ENCODE measurements at places on chromosomes 5 and 9.

- no peak for DNase-seq
Observed at GRCh38 chr9:3931058-3931457, 368.8 kb downstream of the GLIS3 start.

DNA sequence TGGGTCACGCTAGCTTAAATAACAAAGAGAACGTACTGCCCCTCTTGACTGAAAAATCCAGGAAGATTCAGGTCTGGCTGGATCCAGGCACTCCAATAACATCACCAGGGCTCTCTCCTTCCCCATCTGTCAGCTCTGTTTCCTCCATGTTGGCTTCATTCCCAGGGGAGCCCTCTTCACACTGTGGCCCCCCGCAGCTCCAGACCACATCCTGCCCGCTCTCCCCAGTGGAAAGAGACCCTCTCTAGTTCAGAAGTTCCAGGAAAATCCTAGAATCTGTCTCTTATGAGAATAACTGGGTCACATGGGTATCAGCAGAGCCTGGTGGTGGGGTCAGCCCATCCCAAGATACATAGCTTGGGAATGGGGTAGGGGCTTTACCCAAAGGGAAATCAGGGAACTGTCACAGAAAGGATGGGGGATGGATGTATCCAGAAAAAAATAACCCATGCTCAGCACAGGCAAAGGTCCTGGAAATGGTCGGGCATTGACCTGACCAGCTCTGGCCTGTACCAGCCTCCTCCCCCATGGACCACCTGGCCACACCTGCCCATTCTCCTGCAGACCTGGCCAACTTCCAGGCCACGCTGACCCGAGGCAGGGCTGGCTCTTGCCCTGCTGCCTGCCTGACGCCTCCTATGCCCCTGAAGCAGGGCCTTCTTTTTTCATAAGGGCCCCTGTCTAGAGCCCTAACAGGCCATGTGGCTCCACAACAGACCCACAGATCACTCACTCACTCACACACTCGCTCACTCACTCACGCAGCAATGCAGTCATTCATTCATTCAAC lies 65.9 kb downstream of the COL23A1 start:
- no peak for DNase-seq

DNA sequence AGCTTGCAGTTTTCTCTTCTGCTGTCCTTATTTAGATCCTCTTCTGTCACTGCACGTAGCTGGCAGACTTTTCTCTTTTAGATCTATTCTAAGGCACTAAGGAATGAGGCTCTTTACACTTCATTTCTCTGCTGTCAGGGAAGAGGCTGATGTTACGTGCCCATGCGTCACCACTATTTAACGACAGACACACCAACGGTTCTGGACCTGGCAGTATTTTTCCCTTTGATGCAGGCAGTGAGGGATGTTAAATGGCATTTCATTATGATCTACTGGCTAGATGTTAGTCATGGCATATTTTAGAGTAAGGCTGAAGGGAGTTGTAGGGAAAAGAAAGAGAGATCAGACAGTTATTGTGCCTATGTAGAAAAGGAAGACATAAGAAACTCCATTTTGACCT lies 8.2 kb upstream of the CRHBP start:
- no peak for DNase-seq

DNA sequence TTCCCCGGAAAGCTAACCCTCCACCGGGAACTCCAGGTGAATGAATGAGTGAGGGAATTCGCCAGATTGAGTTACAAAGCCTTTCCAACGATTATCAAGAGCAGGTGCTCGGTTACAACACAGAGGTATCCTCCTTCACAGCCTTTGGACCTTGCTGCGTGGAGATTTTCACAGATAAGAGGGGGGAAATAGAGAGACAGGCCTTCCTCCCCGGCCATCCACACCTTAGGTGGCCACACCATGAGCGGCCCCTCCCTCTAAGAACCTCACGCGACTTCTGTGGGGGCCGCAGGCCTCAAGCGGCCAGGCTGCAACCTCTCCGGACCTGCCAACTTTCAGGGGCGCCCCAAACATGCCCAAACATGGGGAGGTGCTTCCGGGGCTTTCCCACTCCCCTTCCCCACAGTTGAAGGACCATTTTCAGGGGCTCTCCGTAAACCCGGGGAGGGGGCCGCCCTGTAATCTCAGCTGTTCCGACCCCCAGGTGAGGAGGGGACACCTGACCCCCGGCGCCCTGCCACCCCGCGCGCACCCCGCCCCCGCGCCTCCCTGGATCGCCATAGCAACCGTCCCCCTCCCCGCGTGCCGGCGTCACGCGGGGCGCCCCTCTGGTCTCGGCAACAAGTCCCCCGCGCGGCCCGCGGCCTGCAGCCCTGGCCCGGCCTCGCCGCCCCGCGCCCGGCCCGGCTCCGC lies 603 bp downstream of the DENND1A start:
- DNase-seq, result no peak

- DNase-seq, result no peak
Observed at GRCh38 chr5:60010853-60011252, 117.3 kb upstream of the PDE4D start.

DNA sequence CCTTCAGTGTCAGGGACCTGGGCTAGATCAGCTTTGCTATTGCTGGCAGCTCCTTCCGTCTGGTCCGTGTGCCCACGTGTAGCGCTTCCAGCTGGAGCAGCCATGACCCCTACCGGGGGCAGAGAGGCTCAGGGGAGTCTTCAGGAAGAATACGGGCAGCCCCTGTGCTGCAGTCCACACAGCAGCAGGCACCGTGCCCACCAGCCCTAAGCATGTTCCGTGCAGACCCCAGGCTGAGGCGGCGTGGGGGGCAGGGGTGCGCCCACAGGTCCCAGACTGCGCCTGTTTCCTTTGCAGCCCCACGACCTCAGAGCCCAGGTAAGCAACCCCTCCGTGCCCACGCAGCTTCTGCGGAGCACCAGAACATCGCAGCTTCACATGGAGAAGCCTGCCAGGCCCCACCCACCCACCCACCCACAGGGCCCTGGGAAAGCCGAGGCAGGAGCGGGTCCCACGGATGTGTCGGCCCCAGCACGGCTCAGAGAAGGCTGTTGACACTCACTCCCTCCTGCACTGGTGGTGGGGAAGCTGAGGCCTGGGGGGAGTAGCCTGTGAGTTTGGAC lies 83.1 kb downstream of the KCNT1 start:
- no peak for DNase-seq

GRCh38 chr5:124342584-124342983 lies 403.9 kb downstream of the ZNF608 start:
- no peak for DNase-seq

GRCh38 chr5:153543288-153543687 lies 52.8 kb downstream of the GRIA1 start:
- DNase-seq, result no peak

DNA sequence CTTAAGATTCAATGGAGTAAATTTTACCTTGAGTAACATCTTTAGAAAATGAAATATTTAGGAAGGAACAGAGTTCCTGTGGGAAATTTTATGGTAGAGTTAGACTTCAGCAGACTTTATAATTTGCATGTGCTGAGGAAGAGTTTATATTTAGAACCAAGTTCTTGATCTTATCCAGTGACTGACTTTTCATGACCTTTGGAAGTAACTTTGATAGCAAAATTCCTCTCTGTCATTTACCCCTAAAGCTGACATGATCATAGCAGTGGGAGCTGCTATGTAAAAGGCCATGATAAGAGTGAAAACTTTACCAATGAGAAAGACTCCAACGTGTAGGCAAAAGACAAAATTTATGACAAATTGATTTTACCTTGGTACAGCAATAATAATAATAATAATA lies 1071.8 kb upstream of the DMAC1 start:
- DNase-seq, result no peak

DNA sequence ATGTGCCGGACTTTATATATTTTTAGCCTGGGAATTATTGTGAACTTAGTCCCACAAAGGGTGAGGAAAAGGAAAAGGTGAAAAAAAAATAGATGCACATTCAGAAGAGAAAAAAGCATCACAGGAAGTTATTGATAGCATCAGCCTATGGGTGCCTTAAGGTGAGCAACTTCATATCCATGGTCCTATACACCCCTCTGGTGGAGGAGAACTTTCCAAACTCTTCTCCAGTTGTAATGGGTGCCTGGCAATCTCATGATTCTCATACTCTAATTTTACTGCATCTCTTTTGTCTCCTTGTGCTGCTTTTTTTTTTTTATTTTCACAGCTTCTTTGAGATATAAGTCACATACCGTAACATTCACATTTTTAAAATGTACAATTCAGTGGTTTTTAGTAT lies 107.4 kb downstream of the JAKMIP2 start:
- DNase-seq, result peak; percentile 2

GRCh38 chr5:142825378-142826089 lies 55.4 kb downstream of the ARHGAP26 start:
- no peak for DNase-seq

- peak; percentile 83 for DNase-seq
Observed at GRCh38 chr9:72960446-72960845, 7.6 kb upstream of the ALDH1A1 start.

- no peak for DNase-seq
Observed at GRCh38 chr5:123122273-123122672, 33.2 kb downstream of the PRDM6 start.

GRCh38 chr5:14216372-14216771 lies 73.2 kb downstream of the TRIO start:
- no peak for DNase-seq

DNA sequence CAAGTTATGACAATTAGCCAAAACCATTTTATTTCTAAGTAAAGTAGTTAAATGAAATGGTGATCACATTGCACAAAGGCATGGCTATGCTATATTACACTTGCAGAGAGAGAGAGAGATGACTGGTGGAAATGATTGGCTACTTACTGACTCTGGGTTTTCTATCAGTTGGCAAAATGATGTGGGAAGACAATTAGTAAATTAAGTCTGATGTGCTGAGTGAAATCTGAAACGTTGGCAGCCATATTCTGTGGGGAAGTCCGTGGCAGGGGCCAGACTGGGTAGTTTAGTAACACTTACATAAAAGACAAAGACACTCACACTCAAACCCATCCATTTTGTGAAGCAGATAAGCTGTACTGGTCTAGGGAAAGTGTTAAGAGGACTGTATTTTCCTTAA lies 61.6 kb downstream of the ANXA1 start:
- DNase-seq, result no peak

- peak; percentile 36 for DNase-seq
Observed at GRCh38 chr5:141637123-141637766, 448 bp downstream of the RELL2 start.

GRCh38 chr5:167671176-167671575 lies 620.3 kb upstream of the WWC1 start:
- peak; percentile 54 for DNase-seq

DNA sequence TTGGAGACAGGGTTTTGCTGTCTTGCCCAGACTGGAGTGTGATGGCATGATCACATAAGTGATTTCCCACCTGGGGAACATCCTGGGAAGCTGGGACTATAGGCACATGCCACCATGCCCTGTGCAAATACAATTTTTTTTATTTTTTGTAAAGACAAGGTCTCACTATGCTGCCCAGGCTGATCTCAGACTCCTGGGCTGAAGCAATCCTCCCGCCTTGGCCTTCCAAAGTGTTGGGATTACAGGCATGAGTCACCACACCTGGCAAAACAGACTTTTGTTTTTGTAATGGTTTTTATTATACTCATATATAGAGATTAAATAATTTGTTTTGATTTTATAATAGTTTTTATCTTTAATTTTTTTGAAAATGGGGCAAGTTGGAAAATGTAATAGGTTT lies 14.7 kb downstream of the DNAJC25 start:
- peak; percentile 32 for DNase-seq

- DNase-seq, result no peak
Observed at GRCh38 chr5:122310889-122311288, 1.1 kb upstream of the SNCAIP start.

- DNase-seq, result peak; percentile 86
Observed at GRCh38 chr9:124306098-124306735, 48.5 kb downstream of the NEK6 start.

- peak; percentile 50 for DNase-seq
Observed at GRCh38 chr5:176996780-176997179, 9.8 kb downstream of the UIMC1 start.

DNA sequence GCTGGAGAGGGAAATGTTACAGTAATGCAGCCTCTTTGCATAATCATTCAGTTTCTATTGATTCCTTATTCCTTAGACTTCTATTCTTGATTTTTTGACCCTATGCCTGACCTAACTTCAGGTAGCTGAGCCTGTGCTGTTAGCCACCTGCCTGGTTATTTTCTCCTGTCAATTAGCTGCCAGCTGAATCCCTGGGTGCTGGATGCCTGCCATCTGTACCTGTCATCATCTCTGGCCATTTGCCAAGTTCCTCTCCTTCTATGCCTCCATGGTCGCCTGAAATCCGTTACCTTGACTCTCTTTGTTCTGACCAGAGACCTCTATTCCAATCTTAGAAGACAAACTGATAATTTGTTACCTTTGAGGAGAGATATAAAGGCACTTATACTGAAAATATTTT lies 178.3 kb downstream of the CAVIN4 start:
- peak; percentile 20 for DNase-seq

DNA sequence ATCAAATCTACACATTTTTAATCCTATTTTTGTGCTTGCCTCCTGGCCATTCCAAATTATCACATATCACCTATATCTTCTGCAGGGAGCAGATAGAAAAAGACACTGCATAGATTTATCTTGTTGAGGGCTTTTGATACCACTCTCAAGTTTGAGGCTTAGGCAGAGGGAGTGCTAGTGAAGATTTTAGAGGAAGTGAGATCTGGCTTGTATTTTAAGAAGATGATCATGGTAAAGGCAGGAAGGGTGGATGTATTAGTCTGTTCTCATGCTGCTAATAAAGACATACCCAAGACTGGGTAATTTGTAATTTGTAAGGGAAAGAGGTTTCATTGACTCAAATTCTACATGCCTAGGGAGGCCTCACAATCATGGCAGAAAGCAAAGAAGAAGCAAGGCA lies 220.9 kb upstream of the TUT7 start:
- DNase-seq, result no peak

DNA sequence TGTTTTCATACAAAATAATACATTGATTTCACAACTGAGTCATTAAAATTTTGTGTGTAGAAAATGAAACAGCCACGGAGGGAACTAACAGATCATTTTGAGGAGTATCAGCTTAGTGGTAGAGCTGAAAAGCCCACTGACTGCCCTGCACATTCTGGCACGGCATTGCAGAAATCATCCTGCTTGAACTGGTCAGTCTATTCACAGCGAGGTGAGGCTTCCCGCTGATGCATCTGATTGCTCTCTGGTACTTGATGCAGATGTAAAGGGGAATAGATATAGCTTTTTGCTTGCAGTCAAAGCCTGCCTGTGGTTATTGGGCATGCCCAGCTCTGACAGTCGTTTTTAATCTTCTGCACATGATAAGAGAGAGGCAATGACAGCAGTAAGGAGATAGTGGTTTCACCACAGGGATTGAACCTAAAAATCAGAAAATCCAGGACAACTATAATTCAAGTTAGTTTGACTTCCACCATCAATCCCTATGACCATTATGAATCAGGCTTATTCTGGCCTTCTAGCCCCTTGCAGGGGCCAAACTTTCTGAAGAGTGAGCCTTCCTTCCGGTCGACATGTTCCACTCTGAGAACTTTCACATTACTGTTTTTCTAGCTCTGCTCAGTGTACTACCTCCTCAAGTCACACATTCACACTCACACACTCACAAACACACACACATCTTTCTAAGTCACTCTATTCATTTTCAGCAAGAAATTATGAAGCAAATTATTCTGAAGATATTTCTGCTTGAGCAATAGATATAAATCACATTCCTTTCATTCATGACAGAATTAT lies 782.8 kb upstream of the NUDT12 start:
- no peak for DNase-seq

- no peak for DNase-seq
Observed at GRCh38 chr5:124574521-124575436, 171.7 kb downstream of the ZNF608 start.

Measured in epithelial cell of esophagus (primary cell).